Transverse colon (tissue), 4 donors: ENCODE measurements at places on chromosomes 16 and 17. TPM values are rescaled to one million over a fixed set of nuclear protein-coding genes. Genes with fewer than 3 reads are reported as not detected.
A peak's percentile ranks its signal among the peaks of the same experiment; 100 is the strongest.

The SDR42E2 gene
- total RNA-seq: not detected

The SLC38A8 gene
- not detected for total RNA-seq

The OR1F1 gene
- total RNA-seq: not detected

The KRT17 gene
- total RNA-seq: not detected

The CLDN6 gene
- total RNA-seq: not detected

The DOC2A gene
- 28.8 TPM for total RNA-seq

The RNF151 gene
- total RNA-seq: not detected

The CARD14 gene
- 0.48 TPM for total RNA-seq

The CNGB1 gene
- total RNA-seq: 1.9 TPM

The ZG16B gene
- not detected for total RNA-seq

The MEOX1 gene
- not detected for total RNA-seq

The RGS11 gene
- total RNA-seq: 9.0 TPM

The TP53TG3 gene
- not detected for total RNA-seq

The CCL2 gene
- 9.1 TPM for total RNA-seq

The TANC2 gene
- 9.7 TPM for total RNA-seq

The KRT33B gene
- not detected for total RNA-seq

The ZNF385C gene
- total RNA-seq: 0.27 TPM

The PCGF2 gene
- total RNA-seq: 9.1 TPM

The TNS4 gene
- total RNA-seq: 4.2 TPM

The GUCY2D gene
- total RNA-seq: not detected

DNA sequence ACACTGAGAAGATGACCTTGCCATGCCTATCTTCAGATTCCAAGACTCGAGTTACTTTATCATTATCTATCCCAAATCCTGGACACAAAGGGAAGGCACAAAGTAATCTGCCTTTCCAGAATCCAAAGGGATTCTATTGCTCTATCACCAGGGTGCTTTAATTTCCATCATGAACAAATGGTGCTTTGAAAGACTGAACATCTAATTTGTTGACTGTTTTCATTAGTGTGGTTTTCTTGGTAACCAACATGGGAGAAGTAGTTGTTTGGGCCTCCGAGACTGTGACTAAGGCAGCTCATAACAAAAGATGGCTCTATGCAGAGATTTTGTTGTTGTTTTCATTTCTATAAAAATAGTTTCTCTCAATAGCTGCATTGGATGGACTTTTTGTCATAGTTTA lies 441.0 kb upstream of the SOX9 start:
- no peak for DNase-seq

DNA sequence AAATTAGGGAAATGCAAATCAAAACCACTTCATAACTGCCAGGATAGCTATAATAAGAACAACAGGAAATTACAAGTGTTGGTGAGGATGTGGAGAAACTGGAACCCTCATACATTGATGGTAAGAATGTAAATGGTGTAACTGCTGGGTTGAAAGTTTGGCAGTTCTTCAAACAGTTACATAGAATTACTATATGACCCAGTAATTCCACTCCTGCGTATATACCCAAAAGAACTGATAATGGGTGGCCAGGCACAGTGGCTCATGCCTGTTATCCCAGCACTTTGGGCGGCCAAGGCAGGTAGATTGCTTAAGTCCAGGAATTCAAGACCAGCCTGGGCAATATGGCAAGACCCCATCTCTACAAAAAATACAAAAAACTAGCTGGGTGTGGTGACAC lies 4.5 kb upstream of the CMTM4 start:
- DNase-seq: no peak

GRCh38 chr17:35725802-35726126 lies 5.7 kb upstream of the RASL10B start:
- DNase-seq: no peak

DNA sequence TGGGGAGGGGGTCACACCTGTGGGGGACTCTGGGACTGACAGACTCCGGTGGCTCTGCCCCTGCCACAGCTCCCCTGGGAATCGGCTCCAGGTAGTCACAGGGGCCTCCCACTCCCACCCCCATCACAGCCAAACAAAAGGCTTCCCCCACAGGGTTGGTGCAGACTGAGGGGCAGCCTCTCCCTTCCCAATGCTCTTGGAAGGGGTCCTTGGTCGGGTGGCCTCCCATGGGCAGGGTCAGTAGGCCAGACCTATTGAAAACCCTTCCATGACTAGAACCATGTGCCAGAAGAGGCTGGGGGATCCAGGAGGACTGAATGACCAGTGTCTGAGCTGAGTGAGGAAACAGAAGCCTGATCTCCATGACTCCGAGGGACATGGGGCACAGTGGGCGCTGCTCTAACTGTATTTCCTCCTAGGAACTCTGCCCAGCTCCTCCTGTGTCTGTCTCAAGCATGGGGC lies 28.6 kb downstream of the TK2 start:
- no peak for DNase-seq

GRCh38 chr16:27754788-27755690 lies 205.1 kb downstream of the KATNIP start:
- no peak for DNase-seq

- DNase-seq: no peak
These were observed 117.1 kb upstream of the COX10 start for GRCh38 chr17:13952009-13952750.

DNA sequence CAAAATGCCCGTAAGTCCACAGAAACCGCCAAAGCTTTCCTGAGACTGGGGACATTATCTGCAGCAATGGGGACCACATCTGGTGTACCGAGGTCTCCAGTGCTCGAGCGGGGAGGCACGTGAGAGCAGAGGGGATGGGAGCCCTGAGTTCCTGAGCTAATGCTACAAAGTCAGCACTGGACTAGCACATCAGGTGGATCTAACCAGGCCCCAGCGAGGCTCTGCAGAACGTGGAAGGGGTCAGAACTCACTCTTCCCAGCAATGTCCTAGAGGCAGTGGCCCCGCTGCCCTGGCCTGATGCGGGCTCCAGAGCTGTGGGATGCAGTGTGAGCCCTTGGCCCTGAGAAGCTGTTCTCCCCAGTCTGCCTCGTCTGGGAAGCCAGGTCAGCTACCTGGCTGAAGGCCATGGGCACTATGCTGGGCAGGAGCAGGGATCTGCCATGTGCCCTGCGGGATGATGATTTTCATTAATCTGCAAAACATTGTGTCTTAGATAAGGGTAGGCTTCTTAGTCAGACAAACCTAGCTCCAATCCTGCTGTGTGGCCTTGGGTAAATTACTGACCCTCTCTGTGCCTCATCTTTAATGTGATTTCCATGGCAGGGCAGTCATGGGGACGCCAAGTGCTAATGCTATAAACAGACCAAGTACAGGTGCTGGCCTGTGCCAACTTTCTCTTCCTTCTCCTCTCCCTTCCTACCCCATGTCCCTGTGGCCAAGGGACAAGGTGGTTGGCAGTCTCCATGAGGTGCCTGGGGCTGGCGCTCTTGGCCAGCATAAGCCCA lies 40.1 kb upstream of the SLC38A10 start:
- no peak for DNase-seq

DNA sequence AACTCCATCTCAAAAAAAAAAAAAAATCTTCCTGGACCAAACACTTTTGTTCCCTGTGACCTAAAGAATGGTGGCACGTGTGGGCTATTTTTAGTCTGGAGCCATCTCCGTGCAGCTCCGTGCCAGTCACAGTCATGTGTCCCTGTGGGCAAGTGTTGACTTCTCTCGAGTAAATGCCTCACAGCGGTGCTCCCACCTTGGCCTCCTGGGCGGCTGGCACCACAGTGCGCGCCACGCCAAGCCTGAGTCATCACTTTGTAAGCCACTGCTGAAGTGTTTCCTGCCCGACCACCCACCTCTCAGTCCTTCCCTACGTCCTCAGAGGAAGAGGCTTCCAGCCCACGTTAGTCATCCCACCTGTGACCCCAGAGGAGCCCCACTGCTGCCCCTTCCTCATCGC lies 10.9 kb upstream of the HEXD start:
- no peak for DNase-seq

GRCh38 chr16:53773881-53774280 lies 69.9 kb downstream of the FTO start:
- DNase-seq: no peak

GRCh38 chr16:183005-183404 lies 2.7 kb downstream of the HBQ1 start:
- DNase-seq: no peak

DNA sequence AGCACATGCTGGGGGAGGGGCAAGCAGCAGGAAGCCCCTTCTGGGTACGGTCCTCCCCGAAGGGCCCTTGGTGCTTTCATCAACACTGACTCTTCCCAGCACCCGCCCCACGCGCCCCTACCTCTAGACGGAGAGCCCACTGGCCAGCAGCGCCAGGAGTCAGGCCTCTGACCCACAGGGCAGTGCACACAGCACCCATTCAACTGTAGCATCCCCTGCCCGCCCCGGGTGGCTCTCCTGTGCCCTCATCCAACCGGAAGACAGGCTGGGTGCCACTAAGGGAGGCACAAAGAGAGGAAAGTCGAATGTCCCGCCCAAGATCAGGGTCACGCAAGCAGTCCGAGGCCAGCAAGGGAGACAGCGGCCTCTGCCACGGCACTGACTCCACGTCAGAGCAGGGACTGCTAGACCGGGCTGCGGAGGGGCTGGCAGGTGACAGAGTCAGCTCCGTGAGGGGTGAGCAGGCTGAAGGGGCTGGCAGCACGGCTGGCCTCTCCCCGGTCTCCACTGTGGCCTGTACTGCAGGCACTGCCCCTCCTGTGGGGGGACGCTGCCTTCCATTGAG lies 9.8 kb downstream of the MSRB1 start:
- no peak for DNase-seq

- DNase-seq: no peak
These were observed 35.0 kb upstream of the MNT start for GRCh38 chr17:2435862-2436261.

- no peak for DNase-seq
These were observed 44.9 kb upstream of the METRNL start for GRCh38 chr17:83034525-83034924.

DNA sequence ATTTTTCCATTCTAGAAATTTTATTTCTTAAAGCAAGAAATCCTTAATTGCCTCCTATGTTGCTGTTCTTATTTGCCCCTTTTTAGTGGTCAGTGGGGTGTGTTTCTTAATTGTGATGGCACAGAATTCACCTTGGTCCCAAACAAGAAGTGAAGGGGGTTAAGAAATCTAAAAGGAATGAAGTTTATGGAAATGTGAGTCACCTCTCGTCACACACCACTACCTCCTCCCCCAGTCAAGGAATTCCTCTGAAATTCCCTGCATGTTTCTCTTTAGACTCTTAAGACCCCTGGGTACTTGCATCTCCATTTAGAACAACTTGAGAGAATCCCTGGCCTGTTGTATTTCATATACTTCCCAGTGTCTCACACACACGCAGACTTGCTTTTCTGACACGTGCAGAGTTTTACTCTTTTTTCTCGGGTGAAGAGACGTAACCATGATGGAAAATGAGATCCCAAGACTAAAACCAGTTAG lies 247.4 kb downstream of the PRKCA start:
- no peak for DNase-seq

- DNase-seq: no peak
These were observed 93.3 kb downstream of the C16orf78 start for GRCh38 chr16:49466881-49467280.

GRCh38 chr17:75853433-75853832 lies 1.7 kb downstream of the WBP2 start:
- no peak for DNase-seq

DNA sequence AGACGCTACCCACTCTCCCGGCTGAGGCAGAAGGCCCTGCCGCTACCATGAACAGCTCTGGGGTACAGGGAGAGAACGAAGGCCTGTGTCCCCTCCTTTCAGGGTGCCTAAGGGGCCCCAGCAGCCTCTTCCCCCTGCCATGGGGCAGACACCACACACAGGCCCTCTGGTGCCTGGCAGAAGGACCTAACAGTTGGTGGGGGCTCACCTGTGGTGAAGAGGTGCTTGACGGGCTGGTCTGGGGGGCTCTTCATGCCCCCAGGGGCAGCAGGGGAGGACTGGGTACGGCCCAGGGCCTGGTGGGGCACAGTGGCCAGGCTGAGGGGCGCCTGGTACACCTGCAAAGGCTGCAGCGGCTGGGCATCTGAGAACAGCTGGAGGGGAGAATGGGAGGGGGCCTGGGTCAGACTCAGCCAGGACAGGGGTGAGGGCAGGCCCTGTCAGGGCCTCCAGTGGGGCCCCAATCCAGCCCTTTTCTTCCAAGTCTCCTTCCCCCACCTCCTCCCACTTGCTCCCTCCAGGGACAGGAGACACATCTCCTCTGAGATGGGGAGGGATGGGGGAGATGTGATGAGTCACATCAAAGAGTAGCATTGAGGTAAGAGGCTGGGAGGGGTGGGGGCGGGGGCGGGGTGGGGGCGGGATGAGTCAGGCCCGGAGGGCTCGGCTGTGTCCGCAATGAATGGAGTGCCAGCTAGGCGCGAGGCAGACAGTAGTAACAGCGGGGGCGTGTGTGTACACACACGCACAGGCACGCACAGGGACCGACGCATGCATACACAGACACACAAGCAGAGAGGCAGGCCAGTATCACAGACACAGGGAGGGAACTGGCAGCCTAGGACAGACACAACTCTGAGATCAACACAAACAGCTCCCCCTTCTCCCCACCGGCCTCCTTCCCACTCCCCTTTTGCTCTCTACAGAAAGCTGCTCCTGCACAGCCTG lies 16.1 kb downstream of the G6PC3 start:
- no peak for DNase-seq

DNA sequence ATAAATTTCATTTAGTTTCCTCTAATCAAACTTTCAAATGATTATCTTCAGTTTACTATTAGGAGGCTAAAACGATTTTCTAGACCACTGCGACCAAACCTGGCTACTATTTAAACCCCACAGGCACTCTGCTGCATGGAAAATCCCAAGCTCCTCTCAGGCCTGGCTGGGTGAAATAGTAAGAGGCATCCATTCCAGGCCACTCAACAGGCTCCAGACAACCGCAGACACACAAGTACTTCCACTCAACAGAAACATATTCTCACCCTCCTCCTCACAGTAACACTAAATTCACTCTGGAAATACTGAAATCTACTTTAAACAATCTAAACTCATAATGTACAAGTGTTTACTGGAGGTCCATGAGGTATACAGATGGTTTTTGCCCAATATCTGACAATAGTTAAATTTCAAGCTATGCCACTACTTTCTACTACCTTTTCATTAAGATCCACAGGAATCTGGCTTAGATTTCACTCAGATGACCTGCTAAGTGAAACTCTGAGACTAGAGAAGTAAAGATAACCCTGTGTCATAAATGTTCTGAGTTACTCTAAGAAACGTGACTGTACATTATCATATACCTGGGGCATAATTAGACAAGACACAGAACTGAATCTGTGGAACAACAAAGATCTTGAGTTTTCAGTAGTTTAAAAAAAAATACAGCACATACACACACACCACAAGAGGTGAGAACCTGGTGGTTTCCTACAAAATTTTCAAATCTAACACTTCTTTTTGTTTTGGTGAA lies 10.4 kb downstream of the VPS53 start:
- no peak for DNase-seq

GRCh38 chr17:41697122-41697962 lies 8.7 kb downstream of the EIF1 start:
- peak; percentile 63 for DNase-seq
